ENCODE measurements at places on chromosomes 13 and 19. TPM values are rescaled to one million over a fixed set of nuclear protein-coding genes. Genes with fewer than 3 reads are reported as not detected.
A peak's percentile ranks its signal among the peaks of the same experiment; 100 is the strongest.

DNA sequence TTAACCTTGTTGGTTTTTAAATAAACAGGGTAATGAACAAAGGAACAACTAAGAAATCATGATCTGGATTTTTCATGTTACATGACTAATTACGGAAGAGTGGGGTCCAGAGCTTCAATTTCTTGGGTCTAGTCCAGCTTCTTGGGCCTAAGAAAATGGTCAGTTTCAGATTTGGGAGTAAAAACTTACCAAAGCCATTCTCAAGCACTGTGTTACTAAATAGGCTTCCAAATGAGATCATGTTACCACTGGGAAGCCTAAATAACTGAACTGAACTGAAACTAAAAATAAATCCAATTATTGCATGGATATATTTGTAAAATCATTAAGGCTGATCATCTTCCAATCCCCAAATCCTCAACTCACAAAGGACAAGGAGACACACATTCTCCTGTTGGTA, 13.9 kb downstream of the TBC1D4 start:
- peaks cover 43% of the 10 kb centered on the region for H3K27me3 ChIP-seq
- DNase-seq, result no peak
- no peaks in the 10 kb centered on the region for H3K36me3 ChIP-seq
- no peak overlapping the region for H3K27ac ChIP-seq
- H3K4me1 ChIP-seq, result no peaks in the 10 kb centered on the region
- no peak overlapping the region for H3K4me3 ChIP-seq

GRCh38 chr19:28508666-28509065, 704.3 kb downstream of the UQCRFS1 start:
- H3K36me3 ChIP-seq, result no peaks in the 10 kb centered on the region
- no peak overlapping the region for H3K27ac ChIP-seq
- no peak overlapping the region for H3K4me3 ChIP-seq
- no peaks in the 10 kb centered on the region for H3K27me3 ChIP-seq
- H3K4me1 ChIP-seq, result no peaks in the 10 kb centered on the region

- peaks cover 7% of the 10 kb centered on the region for H3K27me3 ChIP-seq
- no peak overlapping the region for H3K27ac ChIP-seq
- H3K4me1 ChIP-seq, result no peaks in the 10 kb centered on the region
- no peak for DNase-seq
Observed at GRCh38 chr13:22447132-22447886, 733.5 kb upstream of the SGCG start.

DNA sequence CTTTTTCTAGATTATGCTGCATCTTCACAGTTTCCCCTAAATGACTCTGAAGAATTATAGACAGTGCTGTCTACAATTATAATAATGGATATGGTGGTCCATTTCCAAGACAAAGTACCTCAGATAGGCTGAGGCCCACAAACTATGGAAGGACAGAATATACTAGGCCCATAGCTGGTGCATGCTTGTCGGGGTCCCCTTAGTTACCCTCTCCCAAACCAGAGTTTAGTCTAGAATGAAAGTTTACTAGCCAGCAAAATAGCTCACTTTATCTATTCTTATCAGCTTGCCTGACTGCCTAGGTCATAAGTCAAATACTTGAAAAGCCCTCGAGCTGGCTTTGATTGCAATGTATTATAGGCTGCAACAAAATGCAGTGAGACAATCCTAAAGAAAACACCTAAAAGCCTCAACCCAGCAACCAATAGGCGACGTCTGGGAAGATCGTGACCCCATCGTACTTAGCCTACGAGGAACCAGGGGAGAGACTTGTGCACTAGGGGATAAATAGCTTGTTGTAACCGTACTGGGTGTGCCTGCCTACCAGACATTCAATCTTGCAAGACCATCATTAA, 785 bp upstream of the IGFL2 start:
- H3K36me3 ChIP-seq, result peaks cover 2% of the 10 kb centered on the region
- H3K27ac ChIP-seq, result no peak overlapping the region
- no peak overlapping the region for H3K4me3 ChIP-seq
- no peak for DNase-seq
- H3K4me1 ChIP-seq, result peaks cover 5% of the 10 kb centered on the region

GRCh38 chr13:74325106-74325505, 190.9 kb upstream of the KLF12 start:
- H3K4me3 ChIP-seq, result no peak overlapping the region
- no peak overlapping the region for H3K27ac ChIP-seq
- H3K27me3 ChIP-seq, result no peaks in the 10 kb centered on the region
- peaks cover 7% of the 10 kb centered on the region for H3K36me3 ChIP-seq

- no peak overlapping the region for H3K4me3 ChIP-seq
- no peaks in the 10 kb centered on the region for H3K27me3 ChIP-seq
- H3K36me3 ChIP-seq, result peaks cover 5% of the 10 kb centered on the region
- H3K27ac ChIP-seq, result peak overlapping the region; percentile 81
- DNase-seq, result no peak
Observed at GRCh38 chr13:44272692-44273091, 100.9 kb upstream of the SERP2 start.

DNA sequence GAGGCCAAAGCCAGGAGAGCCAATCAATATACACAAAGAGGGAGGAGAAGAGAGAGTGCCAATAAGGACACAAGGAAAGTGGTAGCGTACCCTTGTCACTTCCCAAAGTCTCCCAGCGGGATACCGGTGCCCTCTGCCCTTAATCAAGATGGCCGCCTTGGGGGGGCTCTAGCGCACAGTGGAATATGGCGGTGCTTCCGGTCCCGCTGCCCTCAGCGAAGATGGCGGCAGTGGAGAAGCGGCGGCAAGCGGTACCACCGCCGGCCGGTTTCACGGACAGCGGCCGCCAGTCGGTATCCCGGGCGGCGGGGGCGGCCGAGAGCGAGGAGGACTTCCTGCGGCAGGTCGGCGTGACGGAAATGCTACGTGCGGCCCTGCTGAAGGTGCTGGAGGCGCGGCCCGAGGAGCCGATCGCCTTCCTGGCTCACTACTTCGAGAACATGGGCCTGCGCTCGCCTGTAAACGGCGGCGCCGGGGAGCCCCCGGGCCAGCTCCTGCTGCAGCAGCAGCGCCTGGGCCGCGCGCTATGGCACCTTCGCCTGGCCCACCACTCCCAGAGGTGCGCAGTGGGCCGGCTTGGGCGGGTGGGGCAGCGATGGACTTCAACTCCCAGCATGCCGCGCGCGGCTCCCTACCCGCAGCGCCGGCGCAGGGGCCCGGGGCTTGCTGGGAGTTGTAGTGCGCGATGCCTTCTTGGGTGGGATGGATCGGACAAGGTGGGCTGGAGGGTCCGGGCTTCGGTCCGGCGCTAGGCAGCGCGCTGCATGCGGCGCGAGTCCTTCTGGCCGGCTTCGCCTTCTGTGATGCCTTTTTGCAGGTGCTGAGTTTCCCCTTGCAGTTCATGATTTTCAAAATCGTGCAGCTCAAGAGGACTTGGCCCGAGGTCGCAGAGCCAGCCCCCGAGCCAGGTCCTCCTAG, at the start of gene TPGS1:
Gene TPGS1 (plus strand): TSS at position 212 of the 918 bp plus-strand sequence. CDS start 10 bp downstream, at position 222.
- no peaks in the 10 kb centered on the region for H3K36me3 ChIP-seq
- peak within 1 kb of the TSS; percentile 99 for H3K27ac ChIP-seq
- H3K27me3 ChIP-seq, result no peaks in the 10 kb centered on the region
- H3K4me1 ChIP-seq, result peaks cover 31% of the 10 kb centered on the region
- H3K4me3 ChIP-seq, result peak within 1 kb of the TSS; percentile 98
- DNase-seq, result peak; percentile 76

- H3K4me3 ChIP-seq, result no peak overlapping the region
- no peaks in the 10 kb centered on the region for H3K36me3 ChIP-seq
- H3K27ac ChIP-seq, result no peak overlapping the region
- DNase-seq, result no peak
- no peaks in the 10 kb centered on the region for H3K4me1 ChIP-seq
- H3K27me3 ChIP-seq, result peaks cover 9% of the 10 kb centered on the region
Observed at GRCh38 chr19:48772503-48772953, 17.2 kb downstream of the FGF21 start.

- no peaks in the 10 kb centered on the region for H3K27me3 ChIP-seq
- H3K27ac ChIP-seq, result no peak overlapping the region
- no peak overlapping the region for H3K4me3 ChIP-seq
- H3K36me3 ChIP-seq, result no peaks in the 10 kb centered on the region
- no peaks in the 10 kb centered on the region for H3K4me1 ChIP-seq
- DNase-seq, result no peak
Observed at GRCh38 chr13:105319875-105320274, 1215.6 kb downstream of the EFNB2 start.

DNA sequence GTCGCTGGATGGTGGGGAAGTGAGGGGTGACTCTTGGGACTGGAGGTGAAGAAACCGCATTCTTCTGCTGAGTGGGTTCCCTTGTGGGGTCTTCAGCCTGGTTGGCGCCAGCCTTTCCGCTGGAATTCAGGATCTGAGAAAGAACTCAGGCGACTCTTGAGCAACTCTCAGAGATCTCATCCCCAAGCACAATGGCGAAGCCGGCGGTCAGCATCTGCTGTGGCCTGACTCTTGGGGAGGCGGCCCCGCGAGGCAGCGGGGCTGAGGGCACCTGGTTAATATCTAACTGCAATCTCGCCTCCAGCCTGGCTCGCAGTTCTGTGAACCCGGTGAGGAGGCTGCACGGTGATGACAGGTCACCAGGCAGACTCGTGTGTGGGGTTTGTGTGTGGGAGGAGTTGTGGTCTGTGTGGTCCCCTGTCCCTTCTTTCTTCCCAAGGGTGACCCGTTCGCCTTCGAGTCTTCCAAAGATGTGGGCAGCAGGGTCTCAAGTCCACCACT, 883 bp downstream of the ZNF441 start:
- H3K36me3 ChIP-seq, result peaks cover 5% of the 10 kb centered on the region
- peak overlapping the region; percentile 95 for H3K4me3 ChIP-seq
- DNase-seq, result no peak
- H3K4me1 ChIP-seq, result peaks cover 11% of the 10 kb centered on the region

DNA sequence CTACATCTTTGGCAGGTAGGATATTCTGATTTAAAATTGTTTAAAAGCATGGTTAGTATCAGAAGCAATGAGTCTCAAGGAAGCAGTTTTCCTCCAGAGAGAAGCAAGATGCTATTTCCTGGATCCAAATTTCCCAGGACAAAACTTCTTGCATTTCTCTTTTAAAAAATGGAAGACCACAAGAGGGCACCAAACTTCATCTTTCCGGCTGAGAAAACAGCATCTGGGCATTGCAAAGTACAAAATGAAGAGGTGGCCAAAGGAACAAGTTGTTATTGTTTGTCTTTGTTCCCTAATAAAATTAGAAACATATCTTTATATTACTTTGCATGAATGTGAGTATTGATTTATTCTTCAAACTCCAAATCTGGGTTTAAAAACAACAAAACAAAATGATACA, 60.0 kb upstream of the LRCH1 start:
- H3K4me1 ChIP-seq, result no peaks in the 10 kb centered on the region
- no peak overlapping the region for H3K4me3 ChIP-seq
- peaks cover 2% of the 10 kb centered on the region for H3K36me3 ChIP-seq
- peaks cover 19% of the 10 kb centered on the region for H3K27me3 ChIP-seq

C5AR2 gene
- 0.70 TPM for total RNA-seq
